ENCODE measurements at places on chromosomes 3 and 15. TPM values are rescaled to one million over a fixed set of nuclear protein-coding genes. Genes with fewer than 3 reads are reported as not detected.
A peak's percentile ranks its signal among the peaks of the same experiment; 100 is the strongest.

- DNase-seq = no peak
Measured at GRCh38 chr15:64951777-64952418, 37.8 kb downstream of the SPG21 start.

DNA sequence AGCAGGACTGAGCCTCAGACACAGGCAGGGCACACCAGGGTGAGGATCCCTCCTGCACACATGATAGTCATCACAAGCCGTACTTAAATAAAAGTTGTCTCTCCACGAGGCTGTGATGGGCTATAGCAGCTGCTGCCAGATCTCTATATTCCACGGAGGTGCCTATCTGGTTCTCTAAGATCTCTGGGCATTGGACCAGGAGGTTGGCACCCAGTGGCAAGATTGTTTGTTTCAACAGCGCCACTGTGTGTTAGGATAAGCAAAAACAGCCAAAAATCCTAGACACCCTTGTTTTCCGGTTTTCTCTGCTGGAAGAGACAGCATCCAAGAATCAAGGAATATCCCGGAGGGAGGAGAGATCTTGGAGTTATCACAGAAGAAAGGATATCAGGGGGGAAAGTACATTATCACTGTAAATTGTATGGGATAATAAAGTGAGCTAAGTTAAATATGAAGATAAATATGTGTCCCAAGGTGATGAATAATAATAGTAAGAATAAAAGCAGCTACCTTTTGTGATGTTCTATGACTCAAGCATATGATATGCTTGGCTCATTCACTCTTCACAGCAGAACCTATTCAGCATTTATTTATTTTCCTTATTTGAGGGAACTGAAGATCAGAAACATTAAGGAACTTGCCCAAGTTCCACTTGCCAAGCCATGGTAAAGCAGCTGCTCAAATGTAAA is 90.6 kb upstream of the AKAP13 start:
- peak; percentile 36 for DNase-seq

DNA sequence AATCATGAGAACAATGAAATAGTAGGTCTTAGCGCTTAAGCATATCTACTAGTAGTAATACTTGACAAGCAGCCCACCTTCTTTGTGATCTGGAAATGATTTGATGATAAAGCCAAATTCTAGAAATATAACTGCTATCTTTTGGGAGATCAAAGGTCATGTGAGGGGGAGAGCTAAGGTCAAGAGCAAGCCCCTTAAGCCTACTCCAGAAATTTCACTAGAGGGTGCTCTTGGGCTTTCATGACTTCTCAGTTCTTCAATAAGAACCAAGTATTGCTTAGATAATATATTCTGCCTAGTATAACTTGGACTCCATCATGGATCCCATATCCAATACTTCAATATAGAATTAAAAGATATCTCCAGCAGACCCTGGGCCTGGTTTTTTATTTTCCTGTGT is 319.6 kb downstream of the ZBTB20 start:
- DNase-seq = no peak

DNA sequence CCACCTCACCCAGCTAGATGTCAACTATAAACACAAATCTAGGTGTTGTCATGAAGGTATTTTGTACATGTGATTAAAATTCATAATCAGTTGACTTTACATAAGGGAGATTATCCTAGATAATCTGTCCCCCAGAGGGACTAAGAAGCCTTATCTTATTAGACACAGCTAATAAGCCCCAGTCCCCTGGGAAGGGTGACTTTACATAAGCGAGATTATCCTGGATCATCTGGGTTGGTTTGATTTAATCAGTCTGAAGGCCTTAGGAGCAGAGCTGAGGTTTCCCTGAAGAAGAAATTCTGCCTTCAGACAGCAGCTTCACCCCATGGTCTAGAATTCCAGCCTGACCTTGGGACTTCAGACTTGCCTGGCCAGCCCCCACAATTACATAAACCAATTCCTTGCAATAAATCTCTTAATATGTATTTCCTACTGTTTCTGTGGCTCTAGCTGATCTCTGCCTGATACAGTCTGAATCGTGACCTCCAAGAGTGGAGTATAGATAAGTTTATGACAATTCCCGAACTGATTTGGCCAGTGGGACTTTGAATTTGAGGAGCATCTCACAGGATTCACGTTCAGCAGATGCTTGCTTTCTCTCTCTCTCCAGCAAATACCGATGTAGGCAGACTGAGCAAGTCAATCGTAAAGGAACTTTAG is 66.5 kb downstream of the MRPL46 start:
- no peak for DNase-seq

DNA sequence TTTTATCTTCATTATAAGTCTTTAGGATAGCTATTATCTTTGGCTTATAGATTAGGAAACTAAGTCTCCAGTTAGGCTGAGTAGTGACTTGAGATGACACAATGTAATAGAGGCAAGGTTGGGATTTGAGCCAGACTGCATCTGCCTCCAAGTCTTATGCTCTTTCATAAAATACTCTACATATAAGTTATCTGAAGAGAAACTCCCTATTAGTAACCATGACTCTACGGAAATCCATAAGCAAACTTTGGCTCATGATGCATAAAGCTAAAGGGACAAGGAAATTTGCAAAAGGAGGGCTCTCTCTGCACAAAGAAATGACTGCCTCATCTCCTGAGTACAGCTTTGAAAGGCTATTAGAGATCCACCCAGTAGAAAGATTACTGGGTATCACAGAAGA is 77.6 kb upstream of the FRMD4B start:
- DNase-seq = no peak

The FBXL2 gene
- not detected for total RNA-seq

The IL17RB gene
- 0.36 TPM for total RNA-seq

Data from CD4-positive, alpha-beta T cell (primary cell).